ENCODE measurements at places on chromosomes 1 and 21.

DNA sequence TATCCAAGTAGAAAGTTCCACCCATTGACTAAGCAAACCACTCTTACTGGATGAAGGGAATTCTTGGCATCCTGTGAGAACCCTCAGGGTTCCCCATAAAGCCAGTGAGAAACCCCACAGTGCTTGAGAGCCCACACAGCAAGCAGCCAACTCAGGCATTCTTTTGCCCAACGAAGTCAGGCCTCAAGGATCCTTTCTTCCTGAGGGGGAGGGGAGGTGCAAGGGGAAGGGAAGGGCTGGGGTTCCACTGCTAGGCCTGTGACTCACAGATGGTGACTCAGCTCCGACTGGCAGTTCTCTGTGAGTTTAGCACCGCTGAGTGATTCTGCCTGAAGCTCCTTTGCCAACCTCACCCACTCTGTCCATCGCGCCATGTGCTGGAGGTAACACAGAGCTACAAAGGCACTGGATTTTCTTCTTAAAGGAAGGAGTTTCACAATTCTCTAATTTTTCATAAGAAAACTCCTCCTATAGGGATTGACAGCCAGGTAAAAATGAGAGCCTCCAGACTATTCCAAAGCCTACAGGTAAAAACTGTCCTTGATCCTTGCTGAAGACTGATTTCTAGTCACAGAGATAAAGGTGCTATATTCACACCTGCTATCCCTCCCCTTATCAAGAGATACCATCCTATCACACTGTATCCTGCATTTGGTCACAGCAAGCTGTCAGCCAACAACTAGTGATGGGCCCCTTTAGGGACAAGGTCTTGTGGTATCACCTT is 4.8 kb downstream of the ENO1 start:
- DNase-seq: peak; percentile 70

GRCh38 chr1:41573785-41574713 is 89.6 kb upstream of the EDN2 start:
- DNase-seq: peak; percentile 81

DNA sequence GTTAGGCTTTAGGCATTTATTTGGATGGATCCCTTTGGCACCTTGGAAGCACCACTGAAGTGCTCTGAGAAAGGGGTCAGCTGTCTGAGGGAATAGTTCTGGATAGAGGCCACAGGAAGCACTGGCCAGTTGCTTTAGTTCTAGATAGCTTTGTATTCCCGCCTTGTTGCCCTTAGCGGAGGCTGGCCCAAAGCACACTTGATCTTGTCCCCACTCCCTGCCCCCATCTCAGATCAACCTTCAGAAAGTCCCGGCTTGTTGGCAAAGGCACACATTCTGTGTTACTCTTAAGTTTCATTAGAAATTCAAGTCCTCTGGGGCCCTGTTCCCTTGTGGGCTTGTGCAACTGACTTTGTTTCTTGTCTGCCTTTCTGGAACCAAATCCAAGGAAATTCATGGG is 15.2 kb upstream of the NBL1 start:
- no peak for DNase-seq

DNA sequence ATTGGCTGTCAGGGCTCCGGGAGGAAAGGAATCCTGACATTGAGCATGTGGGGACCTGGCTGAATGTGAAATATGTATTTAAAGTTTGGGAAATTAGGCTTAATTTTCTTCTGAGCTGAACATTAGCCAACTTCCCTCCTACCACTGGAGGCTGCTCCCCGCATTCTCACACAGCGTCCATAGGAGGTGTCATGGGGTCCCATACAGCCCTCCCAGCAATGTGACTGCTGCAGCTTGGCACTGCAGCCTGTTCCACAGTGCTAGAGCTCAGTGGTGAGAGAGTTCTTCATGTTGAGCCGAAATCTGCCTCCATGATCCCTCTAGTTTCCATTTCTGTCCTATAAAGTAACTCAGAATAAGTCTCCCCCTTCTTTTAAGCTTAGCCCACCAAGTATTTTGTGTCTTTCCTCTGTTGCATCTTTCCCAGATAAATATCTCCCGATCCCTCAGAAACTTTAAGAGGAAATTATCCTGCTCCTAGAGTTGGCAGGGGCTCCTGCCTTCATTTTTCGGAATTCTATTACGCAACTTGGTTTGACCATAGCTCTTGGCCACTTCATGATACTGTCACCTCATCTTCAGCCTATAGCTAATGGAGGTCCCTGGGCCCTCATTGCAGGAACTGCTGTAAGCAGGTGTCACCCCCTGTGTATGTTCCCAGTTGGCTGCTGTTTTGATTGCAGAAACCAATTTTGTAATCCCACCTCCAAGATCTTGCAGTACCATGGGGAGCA is 2.0 kb downstream of the FCRL6 start:
- DNase-seq: no peak

DNA sequence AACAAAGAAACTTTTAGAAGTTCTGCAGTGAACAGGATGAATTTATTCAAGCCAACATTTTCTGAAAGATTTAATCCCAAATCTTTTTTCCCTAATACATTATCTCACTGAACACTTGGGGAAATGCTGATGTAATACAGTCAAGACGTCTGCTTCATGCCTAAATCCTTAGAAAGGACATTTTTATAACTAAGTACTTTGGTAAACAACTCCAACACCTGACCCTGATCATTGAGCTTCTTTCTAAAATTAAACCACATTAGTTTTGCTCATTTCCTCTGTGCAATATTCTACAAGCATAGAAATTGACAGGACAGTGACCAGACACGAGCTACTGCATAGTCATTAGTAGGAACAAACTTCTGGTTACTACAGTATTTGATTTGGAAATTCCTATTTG is 183.5 kb downstream of the TPR start:
- DNase-seq: no peak

DNA sequence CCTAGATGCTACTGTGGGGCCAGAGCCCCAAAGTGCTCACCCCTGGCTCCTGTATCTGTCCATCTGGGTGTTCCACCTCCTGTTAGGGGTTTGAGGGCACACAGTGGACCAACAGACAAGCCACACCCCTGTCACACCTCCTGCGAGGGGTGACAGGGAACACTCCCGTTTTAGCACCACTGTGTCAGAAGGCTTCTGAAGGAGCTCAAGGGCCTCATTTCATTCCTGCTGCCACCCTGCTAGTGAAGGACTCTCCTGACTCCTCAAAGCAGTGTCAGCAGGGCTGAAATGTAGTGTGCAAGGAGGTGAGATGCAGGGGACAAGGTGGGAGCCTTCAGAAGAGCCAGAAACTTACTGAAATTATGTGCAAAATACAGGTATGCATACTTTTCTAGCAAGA is 174.6 kb downstream of the GPATCH2 start:
- no peak for DNase-seq
